Stimulated activated CD8-positive, alpha-beta memory T cell treated with anti-CD3 and anti-CD28 coated beads, Interleukin-4, amount 100 ng/mL, for 1 hour (primary cell): ENCODE measurements at places on chromosomes 2 and 18.

DNA sequence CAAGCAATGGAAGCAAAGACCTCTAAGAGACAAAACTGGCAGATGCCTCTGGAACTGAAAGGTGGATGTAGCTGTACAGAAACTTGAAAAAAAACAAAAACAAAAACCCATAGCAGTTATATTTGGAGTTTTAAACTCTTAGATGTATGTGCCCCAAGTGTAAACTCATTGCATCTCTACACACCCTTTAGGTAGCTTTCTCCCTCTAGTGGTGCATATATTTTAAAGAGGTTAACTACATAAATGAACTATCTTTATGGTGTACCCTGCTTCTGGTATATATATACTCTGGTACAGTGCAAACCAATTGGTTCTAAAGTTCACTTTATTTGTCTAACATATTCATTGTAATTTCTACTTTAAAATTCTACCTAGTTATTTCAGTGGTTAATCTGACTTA is 518.2 kb downstream of the NRXN1 start:
- DNase-seq = no peak

DNA sequence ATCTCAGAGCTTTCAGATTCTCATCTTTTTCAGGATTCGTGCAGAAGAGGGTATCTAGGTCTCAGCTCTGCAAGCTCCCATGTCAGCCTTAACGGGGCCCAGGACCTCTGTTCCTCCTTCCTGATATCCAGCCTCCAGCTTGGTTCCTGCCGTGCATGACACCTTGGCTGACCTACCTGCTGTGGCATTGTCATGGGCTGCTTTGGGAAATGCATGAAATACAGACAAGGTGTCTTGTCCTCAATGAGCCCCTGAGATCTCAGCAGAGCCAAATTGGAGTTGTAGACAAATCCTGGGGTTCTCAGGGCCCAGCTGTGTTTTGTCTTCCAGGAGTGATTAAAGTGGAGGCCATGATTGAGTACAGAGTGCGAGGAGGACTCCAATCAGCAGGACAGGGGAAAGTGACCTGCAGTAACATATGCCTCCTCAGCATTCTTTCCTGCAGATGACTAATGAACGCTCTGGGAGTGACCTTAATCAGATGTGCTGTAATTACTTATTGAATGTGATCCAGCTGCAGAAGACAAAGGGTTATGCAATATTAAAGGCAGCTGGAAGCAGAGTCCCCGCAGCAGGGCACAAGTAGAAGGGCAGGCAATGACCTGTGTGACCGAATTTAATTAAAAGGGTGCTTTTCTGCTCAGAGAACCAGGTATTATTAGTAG is 141.1 kb downstream of the CCBE1 start:
- no peak for DNase-seq

GRCh38 chr18:47997338-47997780 is 66.9 kb upstream of the SMAD2 start:
- no peak for DNase-seq

DNA sequence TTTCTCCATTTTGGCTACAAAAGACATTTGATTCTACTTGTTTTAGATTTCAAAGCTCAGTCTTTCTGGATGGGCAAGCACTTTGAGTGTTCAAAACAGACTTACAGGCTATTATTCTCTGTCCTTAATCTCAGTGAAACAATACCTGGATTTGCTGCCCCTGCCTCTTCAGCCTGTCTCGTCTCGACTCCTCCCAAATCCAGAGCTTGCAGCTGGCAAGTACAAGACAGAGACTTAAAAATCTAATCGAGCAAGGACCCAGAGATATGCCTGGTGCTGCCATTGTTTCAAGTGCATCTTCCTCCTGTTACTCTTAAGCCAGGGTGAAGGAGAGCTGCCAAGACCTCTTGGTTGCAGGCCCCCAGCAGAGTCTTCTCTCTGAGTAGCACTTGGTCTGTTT is 59.2 kb downstream of the LRRC30 start:
- DNase-seq = no peak

DNA sequence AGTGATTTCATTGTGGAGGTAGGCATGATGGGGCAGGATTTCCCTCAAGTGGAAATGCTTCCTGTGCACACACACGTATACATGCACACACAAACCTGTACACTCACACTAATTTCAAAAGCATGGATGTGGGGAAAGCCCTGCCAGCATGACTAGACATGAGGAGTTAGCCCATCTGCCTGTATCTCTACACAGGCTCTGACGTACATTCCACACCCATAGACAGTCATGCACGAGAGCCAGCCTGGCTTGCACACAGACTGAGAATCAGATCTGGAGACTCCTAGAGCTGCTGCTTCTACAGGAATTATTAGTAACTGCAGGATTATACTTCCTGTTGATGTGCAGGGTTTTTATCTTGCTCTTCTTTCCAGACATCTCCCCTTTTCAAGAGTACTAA is 27.3 kb upstream of the NFU1 start:
- no peak for DNase-seq

GRCh38 chr18:23094411-23095190 is 40.7 kb upstream of the CABLES1 start:
- no peak for DNase-seq

GRCh38 chr2:53793261-53793660 is 6.4 kb downstream of the ERLEC1 start:
- DNase-seq = no peak

- no peak for DNase-seq
These were observed 30.8 kb downstream of the TBC1D8 start for GRCh38 chr2:101120124-101120996.

- no peak for DNase-seq
These were observed 36.7 kb downstream of the FBXO15 start for GRCh38 chr18:74110976-74111375.

DNA sequence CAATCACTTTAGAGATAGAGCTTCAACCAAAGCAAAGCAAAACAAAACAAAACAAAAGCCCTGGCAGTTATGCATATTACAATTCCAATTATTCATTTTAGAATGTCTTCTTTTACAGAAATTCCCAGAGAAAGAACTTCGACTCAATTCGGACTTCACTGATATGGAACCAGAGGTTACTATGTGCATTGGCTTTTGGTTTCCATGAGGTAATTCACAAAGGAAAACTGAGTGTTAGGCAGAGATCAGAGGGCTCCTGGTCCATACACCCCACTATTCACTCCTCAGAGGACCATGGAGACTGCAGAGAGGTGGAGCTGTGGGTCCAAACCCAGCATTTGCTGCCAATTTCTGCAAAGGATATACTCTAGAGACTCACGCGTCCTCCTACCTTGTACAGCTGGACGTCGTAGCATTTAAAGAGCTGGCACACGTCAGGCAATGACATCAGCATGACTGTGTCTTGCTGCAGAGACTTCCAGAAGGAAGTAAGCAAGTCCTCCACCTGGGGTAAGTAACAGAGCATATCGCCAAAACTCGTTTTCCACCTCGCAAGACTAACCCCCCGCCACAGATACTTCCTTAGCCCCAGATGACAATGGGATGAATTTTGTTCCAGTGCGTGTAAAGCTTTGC is 31.3 kb upstream of the CREG2 start:
- DNase-seq = no peak

- DNase-seq = no peak
These were observed 45.3 kb downstream of the DGKD start for GRCh38 chr2:233399306-233400225.

- DNase-seq = no peak
These were observed 4.8 kb downstream of the RNPEPL1 start for GRCh38 chr2:240573071-240573515.

GRCh38 chr18:37698508-37699040 is 133.0 kb upstream of the CELF4 start:
- no peak for DNase-seq

DNA sequence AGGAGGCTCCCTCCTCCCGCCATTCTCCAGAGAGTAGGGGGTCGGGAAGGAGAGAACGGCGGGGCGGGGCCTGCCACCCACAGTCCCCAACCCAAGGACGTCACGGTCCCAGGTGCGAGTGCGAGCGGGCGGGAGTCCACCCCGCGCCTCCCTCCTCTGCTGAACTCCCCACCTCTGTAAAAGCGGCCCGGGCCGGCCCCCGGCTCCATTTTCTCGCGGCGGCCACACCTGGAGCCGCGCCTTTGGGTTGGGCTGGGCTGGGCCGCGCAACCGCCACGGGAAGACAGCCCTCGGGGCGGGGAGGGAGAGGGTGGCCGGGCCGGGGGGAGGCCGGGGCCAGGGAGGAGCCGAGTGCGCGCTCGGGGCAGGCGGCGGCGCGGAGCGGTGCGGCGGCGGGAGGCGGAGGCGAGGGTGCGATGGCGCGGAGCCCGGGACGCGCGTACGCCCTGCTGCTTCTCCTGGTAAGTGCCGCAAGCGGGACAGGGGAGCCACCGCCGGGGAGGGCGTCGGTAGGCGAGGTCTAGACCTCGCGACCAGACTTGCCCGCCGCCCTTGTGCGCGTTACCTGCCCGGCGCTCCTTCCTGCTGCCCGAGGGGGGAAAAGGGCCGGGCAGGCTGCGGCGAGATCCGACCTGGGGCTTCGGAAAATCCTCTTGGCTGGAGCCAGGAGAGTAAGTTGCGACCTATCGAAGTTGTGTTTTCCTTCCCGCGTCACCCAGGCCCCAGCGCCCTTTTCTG is at the start of gene DSG2:
DSG2 (plus strand) TSS at position 342 of the 738 bp plus-strand sequence; CDS start at position 417, 75 bp downstream.
- DNase-seq = no peak

GRCh38 chr2:105856581-105856980 is 111.9 kb downstream of the NCK2 start:
- no peak for DNase-seq

- no peak for DNase-seq
These were observed 88.3 kb downstream of the SOWAHC start for GRCh38 chr2:109702250-109702985.

DNA sequence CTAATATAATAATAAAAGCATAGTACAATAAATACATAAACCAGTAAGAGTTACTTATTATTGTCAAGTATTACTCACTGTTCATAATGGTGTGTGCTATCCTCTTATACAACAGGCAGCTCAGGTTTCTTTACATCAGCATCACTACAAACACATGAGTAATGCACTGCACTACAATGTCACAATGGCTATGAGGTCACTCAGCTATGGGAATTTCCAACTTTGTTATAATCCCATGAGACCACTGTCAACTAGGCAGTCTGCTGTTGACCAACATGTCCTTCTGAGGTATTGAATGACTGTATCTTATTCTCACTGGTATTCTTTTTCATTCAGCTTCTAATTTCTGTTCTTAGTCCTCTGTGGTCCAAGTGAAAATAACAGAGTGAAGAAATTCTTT is 250.4 kb upstream of the DSEL start:
- DNase-seq = no peak

DNA sequence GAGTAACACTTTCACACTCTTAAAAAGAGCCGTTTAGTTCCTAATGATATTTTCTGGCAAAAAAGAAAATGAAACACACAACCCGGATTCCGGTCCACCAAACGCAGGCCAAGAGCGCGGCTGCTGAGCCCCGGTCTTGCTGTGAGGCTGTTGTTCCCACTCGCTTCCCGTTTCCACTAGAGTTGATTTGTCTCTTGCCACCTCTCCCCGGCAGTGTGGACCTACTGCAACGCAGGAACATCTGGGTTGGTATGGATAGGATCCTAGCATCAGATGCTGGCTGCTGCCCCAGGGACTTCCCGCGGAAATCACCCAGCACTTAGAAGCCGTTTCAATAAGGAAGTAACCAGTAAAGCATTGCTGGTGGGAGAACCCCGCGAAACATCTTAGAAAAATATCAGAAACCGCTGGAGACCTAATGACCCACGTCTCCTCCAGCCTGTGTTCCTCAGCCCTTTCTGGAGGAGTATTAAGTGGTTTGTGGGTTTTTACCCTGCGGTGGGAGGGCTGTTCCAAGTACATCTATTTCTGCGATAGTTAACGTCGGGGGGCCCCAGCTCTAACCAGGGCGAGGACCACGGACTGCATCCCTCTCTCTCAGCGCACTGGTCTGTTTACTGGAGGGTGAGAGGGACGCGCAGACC is 939 bp downstream of the DOCK10 start:
- DNase-seq = peak; percentile 21

- no peak for DNase-seq
These were observed 35.5 kb upstream of the KIDINS220 start for GRCh38 chr2:8872821-8873432.

DNA sequence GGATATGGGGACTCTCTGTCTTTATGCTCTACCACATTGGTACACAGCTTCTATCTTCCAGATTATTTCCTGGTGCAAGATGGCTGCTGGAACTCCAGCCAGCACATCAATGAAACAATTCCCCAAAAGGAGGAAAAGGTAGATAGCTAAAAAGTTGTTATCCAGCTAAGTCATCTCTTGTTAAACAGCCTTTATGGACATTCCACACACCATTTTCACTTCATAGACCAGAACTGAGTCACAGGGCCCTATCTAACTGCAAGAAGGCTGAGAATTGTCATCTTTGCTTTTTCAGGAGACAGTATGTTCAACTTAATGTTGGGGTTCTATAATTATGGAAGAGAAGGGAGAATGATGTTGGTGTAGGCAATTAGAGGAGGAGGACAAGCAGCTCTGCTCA is 133.3 kb upstream of the NOSTRIN start:
- no peak for DNase-seq

- no peak for DNase-seq
These were observed 138.7 kb downstream of the CDH20 start for GRCh38 chr18:61471942-61472341.

DNA sequence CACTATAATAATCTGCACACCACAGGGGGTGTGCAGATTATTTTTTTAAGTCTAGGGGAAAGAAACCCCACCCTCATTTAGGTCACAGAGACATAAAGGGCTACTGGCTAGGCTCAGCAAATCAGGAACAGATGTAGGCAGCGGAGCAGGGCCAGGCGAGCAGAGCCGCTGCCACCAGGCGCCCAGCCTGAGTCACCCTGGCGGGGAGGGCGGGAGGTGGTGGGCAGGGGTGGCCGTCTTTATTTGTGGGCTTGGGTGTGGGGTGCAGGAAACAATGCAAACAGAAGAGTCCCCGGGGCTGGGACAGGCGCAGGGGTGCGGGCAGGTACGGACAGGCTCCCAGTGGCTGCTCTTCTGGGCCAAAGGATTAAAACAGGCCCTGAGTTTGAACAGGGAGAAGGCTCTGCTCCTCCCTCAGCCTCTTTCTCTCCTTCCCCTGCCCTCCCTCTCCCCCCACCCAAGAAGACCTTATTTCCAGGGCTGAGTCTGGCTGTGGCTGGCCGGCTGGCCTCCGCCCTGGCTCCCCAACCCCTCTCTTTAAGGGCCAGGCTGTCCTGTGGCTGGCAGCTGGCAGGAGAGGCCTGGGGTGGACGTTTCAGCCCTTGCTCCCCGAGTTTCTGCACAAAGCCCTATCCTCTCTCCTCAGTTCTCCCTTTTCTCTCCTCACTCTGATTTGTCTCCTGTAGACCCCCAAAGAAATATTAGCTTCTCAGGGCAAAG is 142.9 kb upstream of the SMAD2 start:
- no peak for DNase-seq

DNA sequence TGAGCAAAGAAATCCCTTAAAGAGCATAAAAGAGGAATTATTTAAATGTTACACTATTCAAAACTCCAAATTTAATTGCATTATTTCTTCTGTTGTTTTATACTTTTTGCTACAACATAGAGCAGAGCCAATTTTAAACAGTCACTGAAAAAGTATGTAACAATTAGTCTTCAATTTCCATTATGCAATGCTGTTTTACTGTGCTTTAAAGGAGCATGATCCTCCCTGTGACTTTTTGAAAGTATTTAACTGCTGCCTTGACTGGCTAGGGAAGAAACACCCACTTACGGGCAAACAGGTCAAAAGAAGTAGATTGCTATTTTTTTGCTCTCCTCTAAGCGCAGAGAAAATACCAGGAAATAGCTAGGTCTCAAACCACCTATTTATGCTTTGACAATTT is 217.4 kb upstream of the GCFC2 start:
- no peak for DNase-seq

GRCh38 chr2:119134775-119135174 is 23.8 kb downstream of the C1QL2 start:
- no peak for DNase-seq
